ENCODE measurements at places on chromosomes 16 and 17. TPM values are rescaled to one million over a fixed set of nuclear protein-coding genes. Genes with fewer than 3 reads are reported as not detected.
A peak's percentile ranks its signal among the peaks of the same experiment; 100 is the strongest.

- no peak for DNase-seq
- peaks cover 36% of the 10 kb centered on the region for H3K36me3 ChIP-seq
- H3K27me3 ChIP-seq: no peaks in the 10 kb centered on the region
- no peak overlapping the region for H3K4me3 ChIP-seq
These were observed 2.6 kb downstream of the APRT start for GRCh38 chr16:88809068-88809675.

CRISPLD2 gene
- 6.4 TPM for total RNA-seq

FN3K gene
- 14.2 TPM for total RNA-seq

ITGAL gene
- not detected for total RNA-seq

DNA sequence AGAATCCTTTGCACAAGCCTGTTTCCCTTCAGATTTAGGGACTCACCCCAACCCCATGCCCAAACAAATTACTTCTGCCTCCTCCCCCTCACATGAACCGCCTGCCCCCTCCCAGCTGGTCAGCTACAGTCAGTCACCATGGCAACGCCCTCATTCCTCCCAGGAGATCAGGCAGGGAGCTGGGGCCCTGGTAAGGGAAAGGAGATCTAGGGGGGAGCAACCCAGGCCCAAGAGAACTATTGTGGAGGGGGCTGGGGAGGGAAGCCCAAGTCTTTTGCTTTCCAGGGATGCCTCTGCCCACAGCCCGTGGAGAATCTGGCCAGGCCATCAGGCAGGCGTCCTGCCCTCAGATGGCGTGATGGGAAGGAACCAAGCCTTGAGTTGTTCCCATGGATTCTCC, 2.8 kb downstream of the FAM171A2 start:
- no peak for DNase-seq
- no peaks in the 10 kb centered on the region for H3K27me3 ChIP-seq
- peaks cover 13% of the 10 kb centered on the region for H3K4me1 ChIP-seq
- H3K36me3 ChIP-seq: peaks cover 6% of the 10 kb centered on the region

GRCh38 chr17:80774146-80774545, 217.5 kb upstream of the CHMP6 start:
- H3K27ac ChIP-seq: no peak overlapping the region
- peaks cover 6% of the 10 kb centered on the region for H3K4me1 ChIP-seq
- H3K4me3 ChIP-seq: no peak overlapping the region
- no peak for DNase-seq
- H3K36me3 ChIP-seq: no peaks in the 10 kb centered on the region

DNA sequence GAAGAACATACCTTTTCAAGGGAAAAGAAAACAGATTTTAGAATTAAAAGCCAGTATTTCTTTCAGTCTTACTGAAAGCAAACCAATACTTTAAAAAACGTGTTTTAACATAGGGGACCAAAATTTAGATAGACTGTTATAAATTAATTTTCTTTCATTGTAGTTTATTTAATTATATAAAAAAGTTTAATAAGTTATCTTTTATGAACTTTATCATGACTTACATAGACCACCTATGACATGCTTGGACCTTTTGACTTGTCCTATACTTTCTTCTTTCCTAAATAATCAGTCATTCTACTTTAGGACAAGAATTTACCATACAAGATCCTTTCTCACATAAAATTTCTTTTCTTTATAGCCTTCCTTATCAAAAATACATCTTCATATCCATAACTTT, 102.0 kb upstream of the HAS3 start:
- H3K4me1 ChIP-seq: no peaks in the 10 kb centered on the region
- DNase-seq: no peak
- H3K4me3 ChIP-seq: no peak overlapping the region

PPP1R27 gene
- total RNA-seq: not detected

DLX4 gene
- 0.88 TPM for total RNA-seq

DNA sequence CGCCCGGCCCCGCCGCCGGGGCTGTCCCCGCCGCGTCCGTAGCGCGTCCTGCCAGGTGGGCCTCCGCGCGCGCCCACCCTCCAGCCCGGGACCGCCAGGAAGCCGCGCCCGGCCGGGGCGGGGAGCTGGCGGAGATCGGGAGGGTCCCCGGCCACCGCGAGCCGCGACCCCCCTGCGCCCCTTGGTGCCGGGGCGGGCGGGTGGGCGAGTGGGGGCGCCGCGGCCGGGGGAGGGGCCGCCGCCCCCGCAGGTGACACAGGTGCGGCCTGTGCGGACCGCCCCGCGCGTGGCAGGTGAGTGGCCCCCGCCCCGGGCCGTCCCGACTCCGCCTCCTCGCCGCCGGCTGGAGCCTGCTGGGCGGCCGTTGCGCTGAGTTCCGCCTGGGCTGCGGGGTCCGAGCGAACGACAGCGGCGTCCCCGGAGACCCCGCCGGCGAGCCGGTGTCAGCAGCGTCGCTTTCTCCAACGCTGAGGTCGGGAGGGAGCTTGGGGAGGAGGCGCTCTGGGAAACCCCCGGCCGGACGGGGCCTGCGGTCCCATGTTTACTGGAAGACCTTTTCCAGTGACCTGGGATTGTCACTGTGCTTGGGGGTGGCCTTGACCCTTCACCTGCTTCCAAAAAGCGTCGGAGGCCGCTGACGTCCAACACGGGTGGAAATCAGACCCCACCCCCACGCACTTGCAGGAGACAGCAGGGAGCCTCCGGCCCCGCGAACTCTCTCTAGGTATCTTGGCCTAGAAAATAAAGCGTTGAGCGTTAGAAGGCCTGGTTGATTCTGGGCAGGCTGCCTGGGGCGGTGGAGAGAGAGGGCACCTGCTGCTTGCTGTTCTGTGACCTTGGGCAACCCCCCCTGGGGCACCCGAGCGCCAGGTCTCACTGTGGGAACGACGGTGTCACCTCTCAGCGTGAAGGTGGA, 542 bp downstream of the KLHL36 start:
- no peaks in the 10 kb centered on the region for H3K36me3 ChIP-seq
- H3K4me1 ChIP-seq: peaks cover 2% of the 10 kb centered on the region
- DNase-seq: peak; percentile 72
- H3K4me3 ChIP-seq: peak overlapping the region; percentile 55

DNA sequence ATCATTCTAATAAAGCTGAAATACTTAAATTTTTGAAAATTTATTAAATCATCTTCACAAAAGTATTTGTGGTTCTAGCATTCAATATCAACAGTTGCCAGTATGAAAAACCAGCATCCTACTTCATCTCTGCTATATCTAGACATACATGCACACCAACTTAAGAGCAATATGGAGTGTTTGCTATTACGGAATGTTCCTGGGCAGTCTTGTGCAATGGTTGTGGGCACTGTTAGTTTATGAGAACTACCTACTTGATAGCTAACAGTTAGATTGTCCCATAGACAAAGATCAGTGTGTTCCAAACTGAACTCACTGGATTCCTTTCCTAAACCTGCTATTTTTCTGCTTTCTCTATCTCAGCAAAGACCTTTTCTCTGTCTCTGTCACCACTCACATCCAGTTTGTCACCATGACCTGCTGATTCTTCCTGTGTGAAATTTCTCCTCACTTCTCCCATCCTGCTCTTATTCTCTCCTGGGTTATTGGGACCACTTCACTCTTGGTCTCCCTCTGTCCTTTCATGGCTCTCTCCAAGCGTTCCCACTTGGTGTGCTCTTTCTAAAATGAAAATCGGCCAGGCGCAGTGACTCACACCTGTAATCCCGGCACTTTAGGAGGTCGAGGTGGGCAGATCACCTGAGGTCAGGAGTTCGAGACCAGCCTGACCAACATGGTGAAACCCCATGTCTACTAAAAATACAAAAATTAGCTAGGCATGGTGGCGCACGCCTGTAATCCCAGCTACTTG, 27.7 kb downstream of the CNTROB start:
- no peak for DNase-seq
- H3K36me3 ChIP-seq: no peaks in the 10 kb centered on the region
- H3K27ac ChIP-seq: no peak overlapping the region
- H3K4me3 ChIP-seq: no peak overlapping the region

DNA sequence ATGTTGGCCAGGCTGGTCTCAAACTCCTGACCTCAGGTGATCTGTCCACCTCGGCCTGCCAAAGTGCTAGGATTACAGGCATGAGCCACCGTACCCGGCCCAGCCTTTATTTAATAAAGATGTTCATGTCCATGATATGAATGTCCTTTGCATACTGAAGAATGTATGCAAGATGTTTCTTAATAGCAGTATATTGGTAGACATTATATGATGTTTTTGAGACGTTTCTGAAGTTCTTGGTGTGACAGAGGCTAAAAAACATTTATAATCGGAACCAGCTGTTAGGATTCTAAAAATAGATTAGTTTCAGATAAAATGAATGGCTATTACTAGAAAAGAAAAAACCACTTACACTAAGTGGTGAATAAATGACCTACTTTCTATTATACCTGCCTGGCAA, 11.8 kb downstream of the PDZD9 start:
- no peaks in the 10 kb centered on the region for H3K27me3 ChIP-seq
- H3K36me3 ChIP-seq: peaks cover under 1% of the 10 kb centered on the region
- no peak for DNase-seq
- no peaks in the 10 kb centered on the region for H3K4me1 ChIP-seq

- no peaks in the 10 kb centered on the region for H3K27me3 ChIP-seq
- peaks cover 19% of the 10 kb centered on the region for H3K36me3 ChIP-seq
- DNase-seq: no peak
- H3K4me1 ChIP-seq: no peaks in the 10 kb centered on the region
These were observed 9.4 kb downstream of the CPNE7 start for GRCh38 chr16:89584768-89585549.

- no peaks in the 10 kb centered on the region for H3K4me1 ChIP-seq
- H3K27ac ChIP-seq: no peak overlapping the region
- DNase-seq: no peak
- no peaks in the 10 kb centered on the region for H3K36me3 ChIP-seq
- no peak overlapping the region for H3K4me3 ChIP-seq
These were observed 22.3 kb downstream of the RTN4RL1 start for GRCh38 chr17:2002767-2003329.

- H3K4me3 ChIP-seq: no peak overlapping the region
- H3K36me3 ChIP-seq: no peaks in the 10 kb centered on the region
- H3K27ac ChIP-seq: no peak overlapping the region
- no peaks in the 10 kb centered on the region for H3K27me3 ChIP-seq
- peaks cover 2% of the 10 kb centered on the region for H3K4me1 ChIP-seq
- DNase-seq: no peak
These were observed 18.5 kb downstream of the PLLP start for GRCh38 chr16:57265850-57266530.

DNA sequence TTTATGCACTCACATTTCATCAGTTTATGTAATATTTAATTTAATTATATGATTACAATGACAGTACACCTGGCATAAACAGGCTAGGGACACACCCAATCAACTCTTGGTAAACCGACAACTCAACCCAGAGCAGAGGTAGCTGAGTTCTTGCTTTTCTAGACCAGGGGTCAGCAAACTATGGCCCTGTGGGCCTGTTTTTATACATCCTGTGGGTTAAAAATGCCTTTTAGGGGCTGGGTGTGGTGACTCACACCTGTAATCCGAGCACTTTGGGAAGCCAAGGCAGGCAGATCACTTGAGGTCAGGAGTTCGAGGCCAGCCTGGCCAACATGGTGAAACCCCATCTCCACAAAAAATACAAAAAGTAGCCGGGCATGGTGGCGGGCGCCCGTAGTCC, 99.2 kb upstream of the TMEM97 start:
- no peaks in the 10 kb centered on the region for H3K27me3 ChIP-seq
- no peak overlapping the region for H3K27ac ChIP-seq
- H3K36me3 ChIP-seq: no peaks in the 10 kb centered on the region
- no peaks in the 10 kb centered on the region for H3K4me1 ChIP-seq

DNA sequence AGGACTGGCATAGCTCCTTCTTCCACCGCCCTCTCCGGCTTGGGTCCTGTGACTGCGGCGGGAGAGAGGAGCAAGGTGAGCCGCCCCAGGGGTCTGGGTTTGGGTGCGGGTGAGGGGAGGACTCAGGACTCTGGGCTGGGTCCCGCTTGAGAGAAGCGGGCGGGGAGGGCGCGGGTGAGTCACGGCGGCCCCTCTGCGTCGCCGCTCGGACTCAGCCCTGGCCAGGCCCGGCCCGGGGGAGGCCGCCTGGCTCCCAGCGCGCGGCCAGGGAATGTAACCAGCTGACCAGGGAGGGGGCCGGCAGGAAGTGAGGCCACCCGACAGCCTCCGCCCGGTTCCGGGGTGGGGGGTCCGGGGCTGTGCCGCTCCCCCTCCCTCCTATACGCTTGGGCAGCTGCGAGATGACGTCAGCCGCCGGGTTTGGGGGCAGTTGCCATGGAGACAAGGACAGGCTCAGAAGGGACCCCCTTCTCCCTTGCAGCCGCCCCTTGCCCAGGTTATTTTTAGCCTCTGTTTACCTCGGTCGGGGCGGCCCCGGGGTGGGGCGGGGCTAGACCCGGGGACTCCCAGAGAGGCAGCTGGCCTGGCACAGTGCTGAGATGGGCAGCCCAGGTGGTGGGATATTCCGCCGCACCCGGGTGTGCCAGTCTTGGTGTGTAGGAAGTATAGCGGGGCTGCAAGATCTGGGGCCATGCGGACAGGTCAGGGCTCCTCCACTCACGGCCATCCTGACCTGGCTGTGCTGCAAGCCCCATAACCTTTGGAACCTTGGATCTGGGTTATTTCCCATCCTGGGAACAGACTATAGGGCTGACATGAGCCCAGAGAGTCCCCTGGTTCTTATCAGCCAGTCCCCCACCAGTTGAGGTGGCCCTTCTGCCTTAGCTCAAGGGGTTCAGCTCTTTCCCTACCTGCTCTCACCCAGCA, 1.6 kb downstream of the RIPOR1 start:
- no peak overlapping the region for H3K27ac ChIP-seq
- H3K4me1 ChIP-seq: peaks cover 9% of the 10 kb centered on the region
- H3K36me3 ChIP-seq: no peaks in the 10 kb centered on the region
- peaks cover 84% of the 10 kb centered on the region for H3K27me3 ChIP-seq

CEP112 gene
- 3.1 TPM for total RNA-seq

ALDH3A1 gene
- total RNA-seq: 0.46 TPM

DNA sequence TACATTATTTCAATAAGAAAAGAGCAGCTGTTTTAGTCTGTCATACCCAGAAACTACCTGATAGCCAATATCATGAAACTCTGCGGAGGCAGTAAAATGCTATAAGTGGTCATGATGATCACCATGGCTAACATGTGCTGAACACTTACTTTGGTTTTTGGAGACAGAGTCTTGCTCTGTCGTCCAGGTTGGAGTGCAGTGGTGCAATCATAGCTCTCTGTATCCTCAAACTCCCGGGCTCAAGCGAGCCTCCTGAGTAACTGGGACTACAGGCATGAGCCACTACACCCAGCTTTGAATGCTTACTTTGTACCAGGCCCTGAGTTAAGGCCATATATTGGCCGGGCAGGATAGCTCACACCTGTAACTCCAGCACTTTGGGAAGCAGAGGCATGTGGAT, 101.2 kb upstream of the DHX40 start:
- H3K36me3 ChIP-seq: no peaks in the 10 kb centered on the region
- H3K27me3 ChIP-seq: no peaks in the 10 kb centered on the region
- H3K4me1 ChIP-seq: no peaks in the 10 kb centered on the region
- no peak for DNase-seq

Measured in H1 (cell line).